GM23338 (cell line): ENCODE measurements at places on chromosomes 1 and 21. TPM values are rescaled to one million over a fixed set of nuclear protein-coding genes. Genes with fewer than 3 reads are reported as not detected.

- no peak overlapping the region for H3K4me3 ChIP-seq
- no peaks in the 10 kb centered on the region for H3K36me3 ChIP-seq
- H3K27ac ChIP-seq: no peak overlapping the region
- DNase-seq: no peak
- no peaks in the 10 kb centered on the region for H3K4me1 ChIP-seq
- H3K27me3 ChIP-seq: no peaks in the 10 kb centered on the region
Observed at GRCh38 chr21:37874904-37875780, 41.1 kb downstream of the KCNJ6 start.

- H3K4me1 ChIP-seq: no peaks in the 10 kb centered on the region
- H3K4me3 ChIP-seq: no peak overlapping the region
- H3K36me3 ChIP-seq: peaks cover 13% of the 10 kb centered on the region; the same call in 1 of the 2 replicates
- H3K27me3 ChIP-seq: no peaks in the 10 kb centered on the region
- H3K27ac ChIP-seq: no peak overlapping the region
- no peak for DNase-seq
Observed at GRCh38 chr1:16957731-16958130, 22.7 kb downstream of the MFAP2 start.

Gene NR0B2
- total RNA-seq: not detected in 2 replicates

Gene CELA2A
- not detected in 2 replicates for total RNA-seq

DNA sequence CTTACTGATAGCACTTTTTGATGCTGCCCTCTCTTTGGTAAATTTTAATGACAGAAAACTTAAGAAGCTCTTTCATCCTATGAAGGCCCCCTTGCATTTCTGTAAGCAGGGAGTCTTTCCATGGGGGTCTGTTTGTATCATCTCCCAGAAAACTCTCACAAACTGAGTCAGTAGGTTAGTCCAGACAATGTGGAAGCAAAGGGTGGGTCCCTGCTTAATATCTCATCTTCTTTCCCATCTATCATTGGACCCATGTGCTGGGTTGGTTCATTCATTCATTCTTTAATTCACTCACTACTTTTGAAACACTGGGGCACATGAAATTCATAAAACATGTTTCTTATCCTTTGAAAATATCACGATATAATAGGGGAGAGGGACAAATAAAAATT is 164.3 kb downstream of the NTMT2 start:
- H3K27ac ChIP-seq: no peak overlapping the region
- H3K27me3 ChIP-seq: no peaks in the 10 kb centered on the region
- H3K36me3 ChIP-seq: no peaks in the 10 kb centered on the region; the same call in 1 of the 2 replicates
- no peak overlapping the region for H3K4me3 ChIP-seq
- DNase-seq: no peak

Gene SPRR1B
- not detected in 2 replicates for total RNA-seq

DNA sequence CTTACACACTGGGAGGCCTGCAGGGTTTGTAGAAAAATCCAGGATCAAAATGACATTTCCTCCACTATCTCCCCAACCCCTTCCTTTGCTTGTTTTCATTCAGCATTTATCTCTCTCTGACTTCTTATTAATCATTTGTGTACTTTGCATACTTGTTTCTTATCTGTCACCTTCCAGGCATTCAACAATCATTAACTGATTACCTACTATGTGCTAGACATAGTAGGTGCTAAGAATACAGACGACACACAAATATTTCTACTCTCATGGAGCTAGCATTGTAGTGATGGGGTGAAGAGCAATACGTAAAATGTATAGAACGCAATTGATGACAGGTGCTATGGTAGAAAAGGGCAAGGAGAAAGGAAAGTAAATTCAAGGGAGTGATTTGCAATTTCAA is 20.9 kb downstream of the TRABD2B start:
- H3K4me1 ChIP-seq: no peaks in the 10 kb centered on the region; the same call in 1 of the 2 replicates
- no peaks in the 10 kb centered on the region for H3K27me3 ChIP-seq
- H3K4me3 ChIP-seq: no peak overlapping the region
- H3K27ac ChIP-seq: no peak overlapping the region

Gene MEGF6
- total RNA-seq: 15.4 and 21.4 TPM in 2 replicates

Gene DHX9
- total RNA-seq: 239 and 262 TPM in 2 replicates

GRCh38 chr1:69834336-69834735 is 266.6 kb downstream of the LRRC7 start:
- no peaks in the 10 kb centered on the region for H3K4me1 ChIP-seq
- no peaks in the 10 kb centered on the region for H3K27me3 ChIP-seq
- no peak for DNase-seq
- H3K36me3 ChIP-seq: no peaks in the 10 kb centered on the region
- H3K27ac ChIP-seq: no peak overlapping the region
- no peak overlapping the region for H3K4me3 ChIP-seq
